ENCODE measurements at places on chromosomes 13 and 19.

- no peak for DNase-seq
These were observed 11.5 kb upstream of the ZNF814 start for GRCh38 chr19:57900311-57900710.

DNA sequence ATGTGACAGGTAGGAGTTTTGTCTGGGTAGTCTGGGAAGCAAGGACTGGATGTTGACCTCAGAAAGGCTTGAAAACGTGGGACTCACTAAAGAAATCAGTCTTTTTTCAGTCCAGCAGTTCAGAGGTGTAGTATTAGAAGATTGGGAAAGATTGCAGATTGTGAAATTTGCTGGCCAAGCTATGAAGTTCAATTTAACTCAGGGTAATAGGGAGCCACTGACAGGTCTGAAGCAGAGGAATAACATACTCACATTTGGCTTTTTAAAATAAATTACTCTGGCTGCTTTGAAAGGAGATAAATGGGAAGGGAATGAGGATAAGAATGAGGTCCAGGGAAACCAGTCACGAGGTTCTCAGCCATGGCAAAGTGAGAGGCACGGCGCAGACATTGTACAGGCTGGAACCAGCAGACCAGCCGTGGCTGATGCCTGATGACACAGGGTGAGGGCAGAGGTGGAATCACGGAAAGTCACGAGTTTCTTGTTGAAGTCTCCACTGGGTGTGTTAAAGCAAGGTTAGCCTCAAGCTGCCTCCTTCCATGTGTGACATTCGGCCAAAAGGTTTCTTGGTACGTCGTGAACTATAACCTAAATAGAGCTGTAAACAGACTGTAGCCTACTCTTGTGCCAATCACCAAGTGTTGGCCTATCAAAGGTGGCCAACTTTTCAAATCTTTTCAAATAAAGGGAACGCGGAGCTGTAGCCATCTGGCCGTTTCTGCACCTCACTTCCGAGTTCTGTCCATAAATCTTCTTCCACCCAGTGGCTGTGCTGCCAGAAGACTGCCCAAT, 377.6 kb downstream of the IRS2 start:
- DNase-seq, result no peak

- DNase-seq, result no peak
These were observed 12.3 kb upstream of the ISYNA1 start for GRCh38 chr19:18450021-18450930.

DNA sequence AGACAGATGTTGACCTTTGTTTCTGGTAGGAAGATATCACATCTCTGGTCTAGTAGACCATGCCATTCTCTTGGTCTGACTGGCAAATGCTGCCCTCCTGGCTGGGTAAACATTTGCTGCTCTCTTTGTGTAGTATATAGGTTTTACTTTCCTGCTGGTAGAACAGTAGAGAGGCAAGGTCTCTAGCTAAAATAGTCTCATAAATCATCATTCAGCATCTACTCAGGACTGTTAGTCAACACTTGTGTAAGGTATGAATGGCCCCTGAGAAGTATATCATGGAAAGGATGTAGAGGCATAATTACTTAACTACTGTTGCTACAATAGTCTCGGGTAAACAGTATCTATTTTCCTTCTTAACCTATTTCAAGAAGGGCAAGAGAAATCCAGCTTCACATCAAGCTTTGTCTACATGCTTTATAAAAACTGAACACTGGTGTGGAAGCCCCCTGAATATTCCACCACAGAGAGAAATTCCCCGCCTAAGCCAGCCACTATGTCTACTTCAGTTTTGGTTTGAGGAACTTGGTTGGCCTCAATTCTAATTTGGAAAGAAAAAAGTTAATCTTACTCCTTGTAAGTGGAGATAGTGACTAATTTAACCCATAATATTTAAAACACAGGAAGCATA, 18.4 kb upstream of the MYCBP2 start:
- DNase-seq, result no peak

DNA sequence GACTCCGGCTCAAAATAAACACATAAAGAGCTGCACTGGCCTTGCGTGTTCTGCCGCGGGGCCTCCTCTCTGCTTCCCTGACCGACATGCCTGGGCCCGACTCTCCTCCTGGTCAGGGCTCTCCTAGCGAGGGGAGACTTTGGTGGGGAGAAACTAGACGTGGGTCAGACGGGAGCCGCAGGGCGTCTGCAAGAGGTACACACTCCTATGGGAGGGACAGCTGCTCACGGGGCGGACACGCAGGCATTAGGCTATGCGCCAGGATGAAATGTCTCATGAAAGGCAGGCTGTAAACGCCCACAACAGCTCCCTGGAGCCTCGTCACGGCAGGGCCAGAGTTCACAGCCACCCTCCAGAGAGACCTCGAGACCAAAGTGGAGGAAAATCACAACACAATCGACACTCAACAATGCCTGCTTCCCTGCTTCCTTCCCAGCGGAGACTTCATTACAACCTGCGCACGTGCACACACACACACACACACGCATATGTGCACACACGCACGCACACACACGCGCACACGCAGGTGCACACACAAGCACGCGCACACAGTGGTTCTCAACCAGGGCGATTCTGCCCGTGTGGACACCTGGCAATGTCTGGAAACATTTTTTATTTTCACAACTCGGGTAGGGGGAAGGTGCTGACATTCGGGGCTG, 5.8 kb downstream of the SLC39A3 start:
- DNase-seq, result no peak

- DNase-seq, result no peak
These were observed 1.2 kb upstream of the ZNF225 start for GRCh38 chr19:44111910-44112463.

DNA sequence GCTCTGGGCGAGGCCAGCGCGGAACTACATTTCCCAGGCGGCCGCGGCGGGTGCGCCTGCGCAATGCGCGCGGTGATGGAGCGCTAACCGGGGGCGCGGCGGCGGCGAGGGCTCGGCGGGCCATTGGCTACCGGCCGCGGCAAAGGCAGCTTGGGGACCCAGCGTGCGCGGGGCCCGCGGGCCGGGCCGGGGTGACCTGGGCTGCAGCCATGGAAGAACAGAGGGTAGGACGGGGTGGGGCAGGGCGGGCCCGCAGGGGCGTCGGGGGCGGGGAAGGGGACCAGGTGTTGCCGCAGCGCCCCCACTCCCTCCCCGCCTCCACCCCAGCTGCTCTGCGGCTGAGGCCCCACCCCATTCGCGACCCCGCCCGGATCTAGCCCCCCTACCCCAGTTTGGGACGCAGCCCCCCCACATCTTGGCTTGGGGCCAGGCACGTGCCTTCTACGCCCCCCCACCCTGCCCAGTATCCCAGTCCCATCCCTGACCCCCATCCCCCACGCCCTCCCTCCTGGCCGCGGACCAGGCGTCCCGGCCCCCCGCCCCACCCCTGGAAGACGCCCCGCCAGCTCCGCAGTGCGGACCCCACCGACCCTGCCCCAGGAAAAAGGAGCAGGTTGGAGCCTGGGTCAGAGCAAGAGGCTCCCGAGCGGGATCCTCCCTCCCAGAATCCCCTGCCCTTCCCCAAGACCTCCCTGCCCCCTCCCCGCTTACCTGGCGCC, at the start of gene FSD1:
Gene FSD1, plus strand, starts transcription at position 61 of the 719 bp plus-strand sequence. Its CDS starts 149 bp downstream, at position 210.
- DNase-seq, result peak; percentile 79

DNA sequence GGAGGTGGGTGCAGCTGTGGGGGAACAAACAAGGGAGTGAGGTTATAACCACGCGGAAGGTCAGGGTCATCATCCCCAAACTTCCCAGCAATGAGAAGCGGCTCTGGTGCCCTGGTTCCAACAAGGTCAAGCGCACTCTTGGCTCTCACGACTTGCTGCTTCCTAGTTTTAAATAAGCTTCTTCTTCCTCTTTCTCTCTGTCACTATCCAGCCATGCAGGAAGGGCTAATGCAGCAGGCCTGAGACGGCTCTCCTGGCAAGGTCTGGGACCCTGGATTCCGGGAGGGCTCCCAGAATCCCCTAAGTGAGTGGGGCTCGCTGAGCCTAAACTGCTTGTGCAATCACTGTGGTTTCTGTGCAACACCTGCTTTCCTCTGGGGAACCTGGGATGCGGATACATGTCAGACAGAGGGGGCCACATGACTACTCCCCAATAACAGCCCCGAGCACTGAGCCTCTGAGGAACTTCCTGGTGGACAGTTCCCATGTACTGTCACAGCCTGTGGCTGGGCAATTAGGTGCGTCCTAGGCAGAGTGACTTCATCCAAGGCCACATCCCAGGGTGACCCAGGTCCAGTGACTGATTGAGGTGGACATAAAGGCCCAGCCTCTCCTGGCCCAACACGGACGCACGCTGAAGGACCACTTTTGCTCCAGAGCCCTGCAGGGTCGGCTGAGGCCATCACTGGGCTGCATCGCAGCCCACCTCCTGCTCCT, 24.2 kb downstream of the VRK3 start:
- no peak for DNase-seq
